ENCODE measurements at places on chromosomes 12 and 14.

DNA sequence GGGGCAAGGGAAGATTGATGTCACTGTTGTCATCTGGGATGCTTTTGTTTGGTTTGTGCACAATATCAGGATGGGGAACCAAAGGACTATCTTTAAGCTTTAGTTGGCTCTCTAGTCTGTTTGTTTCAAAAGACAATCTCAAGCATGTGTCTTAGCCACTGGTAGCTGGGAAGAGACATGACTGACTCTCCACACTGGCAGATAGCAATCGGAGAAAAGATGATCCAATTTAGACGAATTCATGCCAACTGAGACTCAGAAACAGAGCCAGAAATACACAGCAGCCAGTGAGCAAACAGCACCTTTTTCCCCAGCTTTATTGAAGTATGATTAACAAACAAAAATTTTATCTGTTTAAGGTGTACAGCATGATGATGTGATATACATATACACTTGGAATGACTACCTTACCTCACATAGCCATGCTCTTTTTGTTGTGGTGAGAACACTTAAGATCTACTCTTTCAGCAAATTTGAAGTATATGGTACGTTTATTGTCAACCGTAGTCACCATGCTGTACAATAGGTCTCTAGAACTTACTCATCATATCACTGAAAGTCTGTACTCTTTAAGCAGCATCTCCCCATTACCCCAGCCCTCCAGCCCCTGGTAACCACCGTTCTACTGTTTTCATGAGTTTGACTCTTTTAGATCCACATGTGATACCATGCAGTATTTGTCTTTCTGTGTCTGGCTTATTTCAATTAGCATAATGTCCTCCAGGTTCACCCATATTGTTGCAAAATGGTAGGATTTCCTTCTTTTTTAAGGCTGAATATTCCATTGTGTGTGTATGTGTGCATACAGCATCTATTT is 50.6 kb downstream of the DUSP16 start:
- no peak for DNase-seq

DNA sequence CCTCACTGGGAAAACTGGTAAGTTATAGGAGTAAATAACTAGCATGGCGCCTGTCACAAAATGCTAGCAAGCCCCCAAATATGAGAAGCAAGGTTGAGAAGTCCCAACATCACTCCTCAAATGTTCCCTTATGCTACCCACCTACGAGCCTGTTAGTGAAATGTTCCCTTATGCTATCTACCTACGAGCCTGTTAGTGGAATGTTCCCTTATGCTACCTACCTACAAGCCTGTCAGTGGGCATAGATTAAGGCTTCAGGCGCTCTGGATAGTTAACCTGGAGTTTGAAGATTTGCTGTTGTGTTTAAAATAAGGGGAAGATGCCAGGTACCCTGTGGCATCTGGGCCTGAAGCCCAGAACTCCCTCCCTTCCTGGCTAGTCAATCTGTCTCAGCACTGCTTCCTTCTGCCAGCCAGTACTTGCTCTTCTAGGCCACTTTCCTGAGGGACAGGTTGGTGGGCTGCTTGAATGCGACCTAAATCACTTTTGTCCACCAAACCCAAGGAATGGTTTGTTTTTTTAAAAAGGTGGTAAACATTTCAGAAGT is 67.1 kb upstream of the SINHCAF start:
- no peak for DNase-seq

GRCh38 chr12:27385766-27386564 is 53.3 kb downstream of the BMAL2 start:
- no peak for DNase-seq

- DNase-seq, result no peak
Observed at GRCh38 chr12:111048991-111049390, 128.6 kb upstream of the MYL2 start.

DNA sequence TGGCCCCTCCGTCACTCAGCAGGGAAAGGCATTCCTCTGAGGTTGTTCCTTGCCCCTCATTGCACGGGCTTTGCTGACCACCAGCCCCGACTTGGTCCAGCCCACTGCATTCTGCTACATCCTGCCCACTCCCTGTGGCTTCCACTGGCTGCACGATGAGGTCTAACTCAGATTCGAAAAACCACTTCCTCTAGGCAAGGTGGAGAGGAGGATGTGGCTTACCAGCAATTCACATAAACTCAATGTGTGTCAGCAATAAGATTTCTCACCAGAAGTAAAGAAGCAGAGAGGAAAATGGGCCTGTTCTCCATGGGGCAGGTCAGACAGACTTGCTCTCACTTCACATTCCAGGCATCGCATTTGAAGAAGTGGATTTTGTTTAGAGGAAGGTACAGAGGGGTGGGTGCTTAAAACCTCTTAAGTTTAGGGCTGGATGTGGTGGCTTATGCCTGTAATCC is 14.7 kb downstream of the GPR68 start:
- peak; percentile 78 for DNase-seq

- DNase-seq, result no peak
Observed at GRCh38 chr12:26275313-26276131, 80.1 kb downstream of the SSPN start.

DNA sequence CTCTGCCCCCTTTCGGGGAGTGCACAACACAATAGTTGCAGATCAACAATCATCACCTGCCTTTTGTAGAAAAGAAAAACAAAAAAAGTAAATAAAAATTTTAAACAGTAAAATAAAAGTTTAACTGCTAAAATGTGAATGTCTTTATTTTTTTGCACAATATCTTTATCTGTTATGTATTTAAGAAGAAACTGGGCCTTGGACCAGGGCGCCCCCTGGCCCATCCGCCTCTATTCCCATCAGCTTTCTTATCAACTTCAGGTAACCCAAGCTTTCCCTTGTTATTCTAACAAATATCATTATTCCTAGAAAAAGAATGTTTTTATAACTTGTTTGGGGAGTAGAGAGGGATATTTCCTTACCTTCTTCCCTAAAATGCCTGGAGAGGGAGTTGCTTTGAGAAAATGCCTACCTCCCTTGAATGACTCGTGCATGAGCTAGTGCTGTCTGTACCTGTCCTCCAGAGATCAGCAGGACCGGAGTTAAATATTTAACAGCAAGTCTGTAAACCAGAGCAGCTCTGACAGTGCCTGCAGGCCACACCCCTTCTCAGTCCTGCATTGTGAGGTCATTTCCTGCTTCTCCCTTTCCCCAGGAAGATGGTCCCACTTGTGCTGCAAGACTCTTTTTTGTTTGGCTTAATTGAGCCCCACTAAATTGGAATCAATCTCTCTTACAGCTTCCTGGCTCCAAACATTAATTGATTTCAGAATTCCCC is 192.8 kb upstream of the RGS6 start:
- no peak for DNase-seq

DNA sequence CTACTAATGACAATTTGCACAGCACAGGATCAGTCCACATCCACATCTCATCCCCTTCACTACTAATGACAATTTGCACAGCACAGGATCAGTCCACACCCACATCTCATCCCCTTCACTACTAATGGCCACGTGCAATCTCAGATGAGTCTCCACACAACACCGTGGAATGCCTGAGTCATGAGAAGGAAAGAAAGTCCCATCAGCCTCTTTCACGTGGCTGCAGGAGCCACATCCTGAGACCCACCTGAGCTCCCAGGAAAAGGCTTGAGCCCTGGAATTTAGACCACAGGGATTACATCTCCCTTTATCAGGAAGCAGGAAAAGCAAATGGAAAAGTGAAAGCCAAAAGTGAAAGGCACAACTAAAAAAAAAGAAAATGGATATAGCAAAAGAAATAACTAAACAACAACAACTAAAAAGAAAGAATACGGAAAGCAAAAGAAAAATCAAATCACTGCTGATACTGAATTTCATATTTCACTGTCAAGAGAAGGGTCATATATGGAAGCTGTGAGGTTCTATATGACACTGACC is 1300.5 kb downstream of the TMEM121 start:
- no peak for DNase-seq

- DNase-seq, result no peak
Observed at GRCh38 chr14:77225892-77226557, 44.4 kb downstream of the TMEM63C start.

DNA sequence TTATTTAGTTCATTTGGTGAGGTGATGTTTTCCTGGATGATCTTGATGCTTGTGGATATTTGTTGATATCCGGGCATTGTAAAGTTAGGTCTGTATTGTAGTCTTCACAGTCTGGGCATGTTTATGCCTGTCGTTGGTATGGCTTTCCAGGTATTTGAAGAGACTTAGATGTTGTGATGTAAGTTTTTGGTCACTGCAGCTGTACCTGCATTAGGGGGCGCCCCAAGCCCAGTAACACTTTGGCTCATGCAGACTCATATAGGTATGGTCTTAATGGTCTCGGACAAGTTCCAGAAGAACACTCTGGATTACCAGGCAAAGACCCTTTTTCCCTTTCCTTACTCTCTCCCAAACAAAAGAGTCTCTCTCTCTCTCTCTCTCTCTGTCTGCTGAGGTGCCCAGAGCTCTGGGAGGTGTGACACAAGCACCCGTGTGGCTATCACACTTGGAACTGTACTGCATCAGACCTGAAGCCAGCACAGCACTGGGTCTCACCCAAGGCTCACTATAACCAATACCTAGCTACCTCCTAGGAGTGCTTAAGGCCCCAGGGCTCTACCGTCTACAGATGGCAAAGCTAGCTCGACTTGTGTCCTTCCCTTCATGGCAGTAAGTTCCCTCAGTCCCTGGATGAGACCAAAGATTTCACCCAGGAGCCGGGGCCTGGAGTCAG is 425.8 kb upstream of the ATXN7L3B start:
- DNase-seq, result no peak

GRCh38 chr14:94173471-94173884 is 644 bp upstream of the PPP4R4 start:
- peak; percentile 31 for DNase-seq

GRCh38 chr14:34776611-34777010 is 62.2 kb upstream of the CFL2 start:
- no peak for DNase-seq

- DNase-seq, result no peak
Observed at GRCh38 chr12:19030603-19031002, 98.9 kb upstream of the PLEKHA5 start.

GRCh38 chr12:542395-543113 is 82.8 kb downstream of the B4GALNT3 start:
- DNase-seq, result no peak

- DNase-seq, result no peak
Observed at GRCh38 chr14:33315721-33316120, 377.0 kb downstream of the NPAS3 start.

GRCh38 chr14:90491911-90492531 is 95.2 kb downstream of the CALM1 start:
- no peak for DNase-seq

DNA sequence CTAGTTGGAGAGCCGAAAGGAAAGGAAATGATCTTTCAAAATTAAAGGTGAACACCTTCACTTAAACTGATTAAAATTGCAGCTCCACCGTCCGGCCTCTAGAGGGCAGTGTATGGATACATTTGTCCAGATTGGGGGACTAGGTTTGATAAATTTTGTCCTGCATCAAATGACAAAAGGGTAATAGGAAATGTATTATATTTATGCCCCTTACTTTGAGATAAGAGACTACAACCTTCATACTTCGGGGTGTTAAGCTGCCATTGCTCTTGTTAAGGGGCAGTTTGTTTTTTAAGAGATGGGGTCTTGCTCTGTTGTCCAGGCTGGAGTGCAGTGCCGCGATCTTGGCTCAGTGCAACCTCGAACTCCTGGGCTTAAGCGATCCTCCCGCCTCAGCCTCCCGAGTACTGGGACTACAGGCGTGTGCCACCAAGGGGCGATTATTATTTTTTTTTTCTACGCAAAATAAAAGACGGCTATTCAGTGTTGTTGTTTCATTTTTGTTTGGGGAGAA is 818 bp upstream of the SUOX start:
- DNase-seq, result peak; percentile 75

- DNase-seq, result no peak
Observed at GRCh38 chr14:60344751-60345150, 95.7 kb downstream of the PPM1A start.

DNA sequence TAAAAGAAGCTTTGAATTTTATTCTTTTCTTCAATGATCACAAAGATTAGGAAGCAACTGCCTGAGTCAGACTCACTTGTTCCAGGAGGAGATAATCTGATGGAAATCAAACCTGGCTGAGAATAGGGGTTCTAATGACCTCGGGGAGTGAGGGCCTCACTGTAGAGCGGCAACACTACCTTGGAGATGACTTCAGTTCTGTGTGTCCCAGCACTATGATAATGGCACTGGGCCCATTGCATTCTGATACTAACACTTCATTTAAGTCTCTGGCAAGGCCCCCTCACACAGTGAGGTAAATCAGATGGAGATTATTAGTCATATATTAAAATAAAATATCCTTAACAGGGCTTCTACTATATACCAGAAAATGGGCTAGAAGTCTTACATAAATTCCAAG is 233.3 kb upstream of the EGLN3 start:
- DNase-seq, result no peak

- no peak for DNase-seq
Observed at GRCh38 chr14:50530794-50531365, 1.5 kb downstream of the MAP4K5 start.

DNA sequence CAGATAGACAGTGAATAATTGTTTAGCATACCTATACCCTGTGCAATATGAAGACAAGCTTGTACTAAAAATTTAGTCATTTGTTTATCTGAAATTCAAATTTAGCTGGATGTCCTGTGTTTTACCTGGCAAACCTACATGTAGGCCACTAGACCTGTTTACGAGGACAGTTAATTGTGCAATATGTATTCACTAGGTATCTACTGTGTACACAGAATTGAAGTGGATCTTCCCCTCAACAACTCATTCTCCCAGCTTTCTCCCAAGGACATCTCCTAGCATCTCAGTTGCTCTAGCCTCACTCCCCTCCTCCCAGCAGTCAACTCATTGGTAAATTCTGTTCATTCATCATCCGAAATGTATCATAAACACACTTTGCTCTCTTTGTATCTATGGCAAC is 25.3 kb downstream of the AK7 start:
- no peak for DNase-seq

GRCh38 chr14:74973003-74973653 is 17.7 kb upstream of the PGF start:
- DNase-seq, result peak; percentile 37

GRCh38 chr12:197347-197746 is 16.6 kb downstream of the SLC6A12 start:
- no peak for DNase-seq

DNA sequence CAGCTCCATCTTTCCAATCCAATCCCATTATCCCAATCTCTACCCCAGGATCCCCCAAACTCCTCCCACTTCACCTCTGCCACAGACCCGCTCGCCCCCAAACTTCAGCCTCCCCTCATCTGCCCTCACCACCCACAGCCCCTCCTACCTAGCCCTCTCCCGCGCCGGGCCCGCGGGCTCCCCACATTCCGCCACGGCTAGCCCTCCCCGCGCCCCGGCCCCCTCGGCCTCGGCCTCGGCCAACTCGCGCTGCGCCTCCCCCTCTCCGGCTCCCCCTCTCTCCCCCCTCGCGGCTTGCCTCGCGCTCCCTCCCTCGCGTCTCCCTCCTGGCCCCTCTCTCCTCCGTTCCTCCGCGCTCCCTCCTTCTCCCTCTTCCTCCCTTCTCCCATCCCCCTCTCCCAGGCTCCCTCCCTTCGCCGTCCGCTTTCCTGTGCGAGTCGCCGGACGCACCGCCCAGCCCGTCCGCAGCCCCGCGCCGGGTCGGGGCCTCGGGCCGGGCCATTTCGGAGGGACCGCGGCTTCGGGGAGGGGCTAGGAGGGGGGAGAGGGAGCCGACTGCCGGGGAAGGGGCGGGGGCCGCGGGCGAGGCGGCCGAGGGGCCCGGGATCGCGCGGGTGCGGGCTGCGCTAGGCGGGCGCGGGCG is at the start of gene ATN1:
Gene ATN1, plus strand, starts transcription at position 581 of the 643 bp plus-strand sequence. CDS start 6,043 bp downstream, outside the sequence.
- DNase-seq, result peak; percentile 56

- DNase-seq, result no peak
Observed at GRCh38 chr12:85182699-85183098, 97.3 kb upstream of the ALX1 start.

GRCh38 chr12:28948685-28949084 is 200.4 kb upstream of the FAR2 start:
- DNase-seq, result no peak

Measured in CD4-positive, alpha-beta T cell treated with Interleukin-6 for 4 hours (primary cell).